ENCODE measurements at places on chromosomes 13 and 19.

GRCh38 chr13:78607409-78608251, 4.3 kb upstream of the POU4F1 start:
- no peak for DNase-seq

DNA sequence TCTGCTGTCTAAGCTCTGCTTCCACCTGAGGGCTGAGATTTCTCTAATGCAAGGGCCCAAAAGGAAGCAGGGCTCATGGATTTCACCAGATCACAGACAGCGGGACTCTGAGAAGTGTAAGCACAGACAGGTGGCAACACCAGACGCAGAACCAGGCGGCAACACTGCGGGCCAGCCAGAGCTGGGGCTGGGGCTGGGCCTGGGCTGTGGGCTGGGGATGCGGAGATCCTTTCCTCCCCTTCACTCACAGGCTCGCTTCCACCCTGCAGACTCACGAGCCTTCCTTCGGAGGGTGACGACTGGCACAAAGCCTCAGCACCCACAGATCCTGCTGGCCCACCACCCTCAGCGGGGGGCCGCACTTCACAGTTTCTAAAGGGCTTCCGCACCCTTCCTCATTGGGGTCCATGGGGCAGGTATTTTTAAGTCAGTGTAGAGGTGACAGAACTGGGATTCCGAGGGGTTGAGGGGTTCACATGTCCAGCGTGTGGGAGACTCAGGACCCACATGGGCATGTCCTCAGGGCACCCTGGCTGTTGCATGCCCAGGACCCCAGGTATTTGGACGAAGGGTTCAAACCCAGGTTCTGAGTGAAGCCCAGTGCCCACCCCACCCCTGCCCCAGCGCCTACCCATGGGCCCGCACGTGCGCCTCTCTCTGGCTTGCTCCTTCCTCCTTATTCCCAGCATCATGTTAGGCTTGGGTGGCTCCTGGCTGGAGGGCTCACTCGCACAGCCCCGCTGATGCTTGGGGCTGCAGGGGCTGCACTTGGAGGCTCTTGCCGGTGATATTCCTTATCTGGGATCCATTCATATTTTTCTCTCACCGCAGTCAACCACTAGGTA, 137.3 kb upstream of the GPR12 start:
- DNase-seq: no peak

- DNase-seq: peak; percentile 31
Observed at GRCh38 chr19:19202707-19203011, 555 bp downstream of the NR2C2AP start.

- no peak for DNase-seq
Observed at GRCh38 chr13:113086991-113087922, 18.3 kb upstream of the F7 start.
